ENCODE measurements at places on chromosomes 5 and 9.
A peak's percentile ranks its signal among the peaks of the same experiment; 100 is the strongest.

DNA sequence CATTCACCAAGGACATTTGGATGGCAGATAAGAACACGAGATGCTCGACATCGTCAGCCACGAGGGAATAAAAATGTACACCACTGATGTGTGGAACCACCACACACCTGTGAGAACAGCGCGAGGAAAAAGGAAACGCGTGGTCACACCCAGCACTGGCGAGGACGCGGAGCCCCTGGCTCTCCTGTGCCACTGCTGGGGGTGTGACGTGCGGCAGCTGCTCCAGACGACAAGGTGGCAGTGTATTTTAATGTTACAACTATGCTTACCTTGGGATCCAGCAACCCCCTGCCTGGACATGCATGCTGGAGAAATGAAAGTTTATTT is 13.6 kb upstream of the CEP72 start:
- DNase-seq = no peak

DNA sequence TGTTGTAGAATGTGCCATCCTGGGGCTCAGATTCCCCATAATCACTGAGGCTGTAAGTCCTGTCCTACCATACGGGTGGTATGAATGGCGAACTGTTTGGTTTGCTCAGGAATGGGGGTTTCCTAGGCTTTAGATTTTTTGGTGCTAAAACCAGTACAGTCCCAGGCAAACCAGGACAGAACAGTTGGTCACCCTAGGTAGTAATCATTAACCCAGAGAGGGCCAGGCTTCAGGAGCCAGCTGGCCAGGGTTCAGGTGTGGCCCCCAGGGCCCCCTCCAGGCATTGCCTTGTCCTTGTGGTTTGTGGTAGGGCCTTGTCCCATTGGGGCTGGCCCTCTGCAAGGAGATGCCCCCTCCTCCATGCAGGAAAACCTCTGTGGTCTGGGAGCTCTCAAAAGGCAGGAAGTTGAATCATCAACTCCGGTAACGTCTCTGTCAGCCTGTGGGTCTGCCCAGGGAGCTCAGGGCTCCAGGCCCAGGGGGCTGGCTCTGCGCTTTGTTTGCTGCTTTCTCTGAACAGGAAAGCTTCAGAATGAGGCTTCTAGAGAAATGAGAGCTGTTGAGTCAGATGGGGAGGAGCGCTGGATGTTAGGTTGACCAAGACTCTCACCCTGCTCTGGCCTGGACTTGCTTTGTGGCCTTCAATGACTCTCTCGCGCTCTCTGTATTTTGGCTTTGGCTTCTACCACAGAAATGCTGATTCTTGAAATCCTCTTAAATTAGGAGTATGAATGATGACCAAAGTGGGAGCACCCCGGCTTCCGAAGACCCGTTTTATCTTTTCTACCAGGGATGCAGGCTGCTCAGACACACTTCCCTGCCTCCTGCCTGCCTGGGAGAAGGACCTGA is 22.2 kb upstream of the JADE2 start:
- DNase-seq = peak; percentile 23

GRCh38 chr9:69131682-69132081 is 42.4 kb upstream of the TJP2 start:
- DNase-seq = no peak

DNA sequence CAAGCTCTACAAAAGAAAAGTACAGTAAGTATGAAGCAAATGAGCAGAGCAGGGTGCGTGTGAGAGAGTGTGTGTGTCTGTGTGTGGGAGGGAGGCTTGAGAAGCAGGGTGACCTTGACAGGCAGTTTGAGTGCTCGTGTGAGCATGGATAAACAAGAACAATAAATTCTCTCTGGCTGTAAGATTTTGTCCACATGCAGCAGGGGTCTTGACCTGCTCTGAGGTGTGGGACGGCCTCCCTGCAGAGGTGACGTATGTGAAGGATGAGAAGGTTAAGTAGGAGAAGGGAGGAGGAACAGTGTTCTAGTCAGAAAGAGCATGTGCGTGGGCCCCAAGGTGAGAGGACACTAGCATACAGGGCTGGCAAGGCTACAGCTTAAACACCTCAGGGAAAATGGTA is 49.0 kb downstream of the SPTLC1 start:
- no peak for DNase-seq

DNA sequence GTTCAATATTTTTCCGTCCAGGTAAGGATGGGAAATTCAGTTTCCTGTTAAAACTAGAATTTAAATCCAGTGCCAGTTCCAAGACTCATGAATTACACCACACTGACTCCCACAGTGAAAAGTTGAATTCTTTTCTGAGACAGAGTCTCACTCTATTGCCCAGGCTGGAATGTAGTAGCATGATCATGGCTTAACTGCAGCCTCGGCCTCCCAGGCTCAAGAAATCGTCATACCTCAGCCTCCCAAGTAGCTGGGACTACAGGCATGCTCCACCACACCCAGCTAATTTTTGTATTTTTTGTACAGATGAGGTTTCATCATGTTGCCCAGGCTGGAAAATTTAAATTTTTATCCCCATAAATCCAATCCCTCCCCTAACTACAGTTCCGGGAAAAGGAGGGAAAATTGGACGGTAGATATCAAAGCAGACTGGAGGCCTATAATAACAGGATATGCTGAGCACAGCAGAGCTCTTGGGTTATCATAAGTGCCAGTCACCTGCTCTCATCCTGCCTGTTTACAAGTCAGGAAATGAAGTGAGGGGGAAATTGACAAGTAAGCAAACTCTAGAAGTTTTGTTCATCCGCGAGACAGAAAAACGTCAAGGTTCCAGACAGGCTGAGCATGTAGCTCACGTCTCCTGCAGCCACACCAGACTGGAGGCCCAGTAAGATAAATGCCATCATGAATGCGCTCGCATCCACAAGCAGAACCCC is 105.7 kb downstream of the UGCG start:
- no peak for DNase-seq

DNA sequence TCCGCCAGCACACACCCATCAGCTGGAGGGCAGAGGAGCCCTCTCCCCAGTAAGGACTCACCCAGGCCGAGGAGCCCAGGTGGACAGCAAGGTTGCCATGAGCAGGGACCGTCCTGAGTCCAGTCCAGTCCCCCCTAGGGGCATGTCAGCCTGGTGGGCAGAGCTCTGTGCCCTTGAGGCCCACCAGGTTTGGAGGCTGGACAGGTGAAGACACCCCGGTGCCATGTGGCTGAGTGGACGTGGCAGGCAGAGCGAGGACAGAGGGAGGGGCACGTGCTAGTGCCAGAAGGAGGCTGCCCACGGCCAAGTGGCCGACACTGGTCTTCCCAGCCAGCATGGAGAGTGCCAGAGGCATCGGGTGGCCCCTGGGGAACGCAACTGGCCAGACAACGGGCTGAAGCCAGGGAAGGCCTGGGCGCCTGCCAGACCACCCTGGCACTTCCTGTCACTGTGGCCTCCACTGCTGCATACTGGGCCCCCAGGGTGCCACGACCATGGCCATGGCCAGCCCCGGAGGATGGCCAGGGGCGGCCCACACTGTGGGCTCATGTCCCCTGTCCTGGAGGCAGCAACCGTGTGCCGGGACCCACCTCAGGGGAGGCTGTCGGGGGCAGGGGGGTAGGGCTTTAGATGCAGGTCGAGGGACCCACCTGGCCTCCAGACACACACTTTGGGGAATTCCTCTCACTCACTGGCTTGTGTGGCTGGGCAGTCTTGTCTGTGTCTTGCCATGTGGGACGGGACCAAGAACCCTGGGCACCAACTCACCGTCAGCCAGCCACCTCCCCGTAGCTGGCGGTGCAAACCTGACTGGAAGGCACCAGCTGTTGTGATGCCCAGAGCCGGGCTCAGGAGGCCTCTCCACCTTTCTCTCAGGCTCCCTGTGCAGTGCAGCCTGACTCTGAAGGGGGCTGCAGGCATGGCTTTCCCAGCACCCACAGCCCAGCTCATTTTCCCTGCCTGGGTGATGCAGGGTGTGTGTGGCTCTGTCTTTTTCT is 42.3 kb upstream of the LPCAT1 start:
- no peak for DNase-seq

- DNase-seq = no peak
These were observed 170.4 kb downstream of the PIK3R1 start for GRCh38 chr5:68385936-68386335.

- DNase-seq = no peak
These were observed 105.9 kb downstream of the DMXL1 start for GRCh38 chr5:119176785-119177184.

- DNase-seq = no peak
These were observed 49.0 kb upstream of the DHFR start for GRCh38 chr5:80703747-80704146.

GRCh38 chr9:137977571-137978261 is 100.1 kb downstream of the CACNA1B start:
- DNase-seq = no peak

DNA sequence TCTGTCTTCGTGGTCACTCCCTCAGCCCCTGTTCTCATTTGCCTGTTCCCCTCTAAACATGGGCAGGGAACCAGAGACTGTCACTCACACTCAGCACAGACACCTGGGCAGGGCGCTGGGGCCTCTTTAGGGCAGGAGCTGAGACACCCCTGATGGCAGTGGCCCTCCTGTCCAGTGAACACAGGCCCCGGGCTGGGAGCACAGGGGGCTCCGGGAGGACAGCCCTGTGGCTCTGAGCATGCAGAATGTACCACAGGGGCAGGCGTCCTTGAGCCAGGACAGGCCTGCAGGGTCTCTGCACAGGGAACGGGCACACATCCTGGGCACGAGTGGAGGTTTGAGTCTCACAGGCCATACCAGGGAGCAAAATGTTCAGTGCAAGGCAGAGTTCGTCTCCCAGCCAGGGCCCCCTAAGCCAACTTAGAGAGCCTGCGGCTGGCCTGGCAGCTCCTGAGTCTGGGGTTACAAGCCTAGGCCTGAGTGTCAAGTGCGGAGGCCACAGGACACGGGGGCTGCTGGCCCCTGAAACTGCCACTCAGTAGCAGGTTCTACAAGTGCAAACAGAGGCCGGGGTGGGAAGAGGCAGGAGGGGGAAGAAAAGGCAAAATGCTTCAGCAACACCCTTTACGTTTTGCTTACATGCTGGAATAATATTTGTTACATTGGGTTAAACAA is 55.9 kb upstream of the NKD2 start:
- DNase-seq = no peak

DNA sequence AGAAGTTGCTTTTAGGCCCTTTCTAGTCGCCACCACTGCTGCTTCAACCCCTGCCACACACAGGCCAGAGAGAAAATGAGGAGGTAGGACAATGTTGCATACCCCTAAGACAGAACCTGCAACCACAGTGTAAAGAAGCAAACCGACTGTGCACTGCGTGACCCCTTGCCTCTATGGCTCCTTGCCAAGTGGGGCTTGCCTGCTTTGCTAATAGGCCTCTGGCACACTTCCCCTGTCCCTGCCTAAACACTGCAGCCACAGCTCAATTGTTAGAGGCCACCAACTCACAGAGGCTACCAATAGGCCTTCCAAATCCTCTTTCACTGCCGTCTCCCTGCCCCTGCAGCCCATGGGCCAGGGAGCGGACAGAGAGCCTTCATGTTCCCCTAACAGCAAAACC is 280.1 kb downstream of the CDH10 start:
- no peak for DNase-seq

- DNase-seq = peak; percentile 43
These were observed 5.0 kb downstream of the IL3 start for GRCh38 chr5:132065351-132065937.

DNA sequence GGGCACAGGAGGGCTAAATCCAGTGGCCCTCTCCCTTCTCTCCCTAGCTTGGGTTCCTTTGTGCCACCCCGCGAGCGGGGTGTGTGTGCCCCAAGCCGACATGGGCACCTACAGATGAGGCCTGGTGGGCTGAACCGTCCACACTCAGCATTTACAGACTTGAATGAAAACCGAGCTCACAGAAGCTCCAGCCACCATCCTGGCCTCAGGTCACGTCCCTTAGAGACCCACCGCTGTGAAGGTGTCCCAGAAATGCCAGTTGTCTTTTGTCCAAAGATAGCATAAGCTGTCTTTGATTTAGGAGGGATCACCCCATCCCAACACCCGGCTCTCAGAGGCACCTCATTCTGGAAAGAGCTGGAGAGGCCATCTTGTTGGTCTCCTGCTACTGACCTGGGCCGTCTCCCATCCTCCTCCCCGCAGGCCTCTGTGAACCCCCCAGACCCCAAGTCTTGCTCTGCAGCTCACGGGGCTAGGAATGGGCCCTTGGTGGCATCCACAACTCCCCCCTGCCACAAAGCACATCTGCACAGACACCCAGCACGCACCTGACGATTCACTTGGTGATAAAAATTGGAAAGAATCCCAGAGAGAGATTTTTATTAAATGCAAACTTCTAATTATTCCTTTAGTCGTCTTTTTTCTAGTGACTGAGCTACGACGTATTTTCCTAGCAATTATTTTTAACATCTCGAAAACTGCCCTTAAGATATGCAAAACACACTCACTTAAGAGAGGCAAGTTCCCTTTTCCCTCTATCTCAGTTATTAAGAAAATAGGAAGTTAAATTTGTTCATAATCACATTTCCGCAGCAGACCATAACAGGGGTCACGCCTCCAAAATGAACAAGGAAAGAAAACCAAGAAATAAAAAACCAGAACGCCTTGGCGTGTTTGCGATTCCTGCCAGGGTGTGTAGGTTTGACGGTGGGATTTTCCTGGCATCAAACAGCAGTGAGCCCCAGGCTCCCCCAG is 80.5 kb upstream of the LMX1B start:
- DNase-seq = no peak

DNA sequence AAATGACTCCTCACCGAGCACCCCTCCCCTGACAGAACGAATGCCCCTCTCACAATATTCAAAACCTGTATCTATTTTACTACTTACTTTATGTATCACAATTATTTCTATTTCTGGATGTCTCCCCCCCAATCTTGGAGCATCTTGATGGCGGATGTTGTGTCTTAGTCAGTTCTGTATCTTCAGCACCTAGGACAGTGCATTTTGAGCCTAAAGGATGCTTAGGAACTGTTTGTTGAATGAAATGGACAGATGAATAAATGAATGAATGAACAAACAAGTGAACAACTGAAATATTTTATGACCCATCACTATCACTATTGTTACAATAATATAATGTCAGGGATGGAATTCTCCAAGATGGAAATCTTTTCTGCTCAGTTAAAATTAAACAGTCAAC is 295.7 kb downstream of the DNAH5 start:
- no peak for DNase-seq

DNA sequence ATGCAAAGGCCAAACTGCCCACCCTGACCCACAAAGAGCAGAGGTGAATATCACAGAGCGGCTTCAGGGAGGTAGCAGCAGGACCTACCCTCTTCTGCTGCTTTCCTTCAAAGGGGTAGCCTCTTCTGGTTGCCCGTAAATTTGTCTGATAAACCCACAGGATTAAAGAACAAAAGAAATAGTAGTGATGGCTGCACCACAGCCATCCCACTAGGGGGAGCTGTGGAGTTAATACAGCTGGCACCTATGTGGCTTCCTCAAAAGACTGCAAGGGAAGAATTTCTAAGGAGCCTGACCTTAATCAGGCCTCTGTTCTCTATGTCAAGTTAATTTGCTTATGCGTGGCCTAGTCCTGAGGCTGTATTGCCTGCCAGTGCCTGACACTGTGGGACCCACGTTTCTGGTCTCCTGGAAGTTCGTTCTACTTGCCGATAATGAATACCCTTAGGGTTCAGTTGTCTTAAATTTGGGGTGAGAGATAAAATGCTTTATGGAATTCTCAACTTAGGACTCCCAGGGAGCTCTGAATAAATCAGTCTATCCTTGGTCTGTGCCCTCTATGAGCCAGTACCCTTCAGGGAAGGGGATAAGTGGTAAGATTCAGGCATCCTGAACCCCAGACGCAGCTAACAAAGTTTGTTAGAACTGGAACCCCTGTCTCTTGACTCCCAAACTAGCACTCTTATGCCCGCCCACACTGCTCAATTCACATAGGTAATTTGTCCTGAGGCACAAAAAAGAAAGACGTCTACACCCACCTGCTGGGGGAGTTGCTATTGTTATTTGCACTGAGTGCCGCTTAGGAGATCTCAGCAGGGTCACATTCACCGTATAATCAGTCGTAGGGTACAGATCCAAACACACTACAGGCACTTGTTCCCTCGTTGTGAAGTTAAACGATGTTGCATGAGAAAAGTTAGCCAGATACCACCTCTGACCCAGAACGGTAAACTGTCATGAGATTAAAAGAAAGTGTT is 77.1 kb downstream of the SUSD1 start:
- peak; percentile 51 for DNase-seq

All from GM18507 (cell line).